ENCODE measurements at places on chromosomes 1 and 21.

DNA sequence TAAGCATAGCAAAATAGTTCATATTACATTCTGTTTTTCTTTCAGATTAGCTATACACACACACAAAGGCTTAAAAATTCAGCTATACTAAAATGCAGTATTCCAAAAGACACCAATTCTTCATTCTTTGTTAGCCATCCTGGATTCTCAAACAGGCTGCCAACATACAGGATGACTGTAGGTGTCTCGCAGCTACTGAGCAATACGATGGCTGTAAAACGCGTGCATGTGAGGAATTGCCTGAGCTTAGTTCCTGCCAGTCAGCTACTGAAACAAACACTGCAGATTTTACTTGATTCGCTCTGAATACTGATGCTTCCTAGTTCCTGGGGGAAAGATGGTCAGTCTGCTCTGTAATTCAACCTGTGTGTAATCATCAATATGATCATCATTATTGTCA is 24.7 kb upstream of the HMGN1 start:
- no peak for DNase-seq

DNA sequence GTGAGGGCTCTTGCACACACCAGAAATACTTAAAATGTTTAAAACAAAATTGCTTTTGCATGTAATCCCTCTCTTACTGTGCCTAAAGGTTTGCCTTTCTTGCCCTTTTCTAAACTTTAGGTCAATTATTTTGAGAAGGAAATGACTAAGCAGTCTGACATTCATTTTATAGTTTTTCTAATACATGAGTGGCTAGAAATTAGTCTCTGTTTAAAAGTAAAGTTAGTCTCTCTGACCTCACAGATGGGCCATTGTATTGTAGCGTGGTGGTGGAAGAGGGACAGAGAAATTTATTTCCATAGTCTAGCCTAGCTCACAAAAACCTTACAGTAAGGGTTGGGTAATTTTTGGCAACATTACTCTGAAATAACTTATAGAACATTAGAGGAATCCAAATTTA is 3.6 kb upstream of the COL11A1 start:
- no peak for DNase-seq

DNA sequence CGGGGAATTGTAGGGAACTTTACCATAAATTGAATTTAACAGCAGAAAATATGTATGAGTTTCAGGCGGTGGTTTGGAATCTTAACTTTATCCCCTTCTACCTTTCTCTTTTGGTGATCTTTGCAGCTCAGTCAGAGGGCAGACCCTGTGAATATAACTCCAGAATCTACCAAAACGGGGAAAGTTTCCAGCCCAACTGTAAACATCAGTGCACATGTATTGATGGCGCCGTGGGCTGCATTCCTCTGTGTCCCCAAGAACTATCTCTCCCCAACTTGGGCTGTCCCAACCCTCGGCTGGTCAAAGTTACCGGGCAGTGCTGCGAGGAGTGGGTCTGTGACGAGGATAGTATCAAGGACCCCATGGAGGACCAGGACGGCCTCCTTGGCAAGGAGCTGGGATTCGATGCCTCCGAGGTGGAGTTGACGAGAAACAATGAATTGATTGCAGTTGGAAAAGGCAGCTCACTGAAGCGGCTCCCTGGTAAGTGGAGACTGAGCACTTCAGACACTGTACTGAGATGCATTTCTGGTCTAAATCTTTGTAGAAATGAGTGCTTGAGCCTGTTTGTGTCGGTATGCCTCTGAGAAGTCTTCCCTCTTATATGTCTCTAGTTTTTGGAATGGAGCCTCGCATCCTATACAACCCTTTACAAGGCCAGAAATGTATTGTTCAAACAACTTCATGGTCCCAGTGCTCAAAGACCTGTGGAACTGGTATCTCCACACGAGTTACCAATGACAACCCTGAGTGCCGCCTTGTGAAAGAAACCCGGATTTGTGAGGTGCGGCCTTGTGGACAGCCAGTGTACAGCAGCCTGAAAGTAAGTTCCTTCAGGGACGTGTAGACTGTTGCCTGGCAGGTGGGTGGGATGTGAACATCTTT is 1.5 kb downstream of the CCN1 start:
- no peak for DNase-seq

DNA sequence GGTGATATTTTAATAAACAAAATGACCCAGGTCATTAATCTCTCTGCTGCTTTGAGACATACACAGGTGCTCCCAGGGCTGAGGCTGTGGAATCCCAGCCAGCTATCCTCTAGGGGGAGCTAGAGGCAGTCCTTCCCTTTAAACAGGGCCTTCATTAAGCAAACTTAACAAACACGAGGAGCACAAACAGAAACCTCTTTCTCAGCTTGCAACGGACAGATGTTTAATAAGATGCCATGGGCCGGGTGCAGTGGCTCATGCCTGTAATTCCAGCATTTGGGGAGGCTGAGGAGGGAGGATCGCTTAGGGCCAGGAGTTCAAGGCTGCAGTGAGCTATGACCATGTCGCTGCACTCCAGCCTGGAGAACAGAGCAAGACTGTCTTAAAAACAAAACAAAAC is 106.7 kb downstream of the HIVEP3 start:
- DNase-seq, result no peak

Measured in left forelimb (tissue), 1 donor.